ENCODE measurements at places on chromosomes 4 and X. TPM values are rescaled to one million over a fixed set of nuclear protein-coding genes. Genes with fewer than 3 reads are reported as not detected.

FATE1 gene
- total RNA-seq = not detected

GRCh38 chrX:101685923-101686322 lies 26.3 kb upstream of the ARMCX2 start:
- DNase-seq = no peak

- no peak for DNase-seq
Measured at GRCh38 chrX:2698604-2699003, 7.5 kb downstream of the CD99 start.

FGFBP1 gene
- total RNA-seq = 19.1 TPM

- DNase-seq = peak; percentile 9
Measured at GRCh38 chrX:148298737-148299136, 201.7 kb upstream of the AFF2 start.

- peak; percentile 86 for DNase-seq
Measured at GRCh38 chr4:159655547-159655946, 552.7 kb downstream of the RAPGEF2 start.

GRCh38 chr4:4558881-4559280 lies 17.0 kb upstream of the STX18 start:
- no peak for DNase-seq

GRCh38 chr4:42531341-42532030 lies 125.4 kb downstream of the ATP8A1 start:
- no peak for DNase-seq

GRCh38 chrX:32533848-32534247 lies 677.5 kb downstream of the DMD start:
- no peak for DNase-seq

- DNase-seq = no peak
Measured at GRCh38 chr4:142881331-142881730, 35.2 kb upstream of the INPP4B start.

SPP1 gene
- total RNA-seq = 3,280 TPM

DNA sequence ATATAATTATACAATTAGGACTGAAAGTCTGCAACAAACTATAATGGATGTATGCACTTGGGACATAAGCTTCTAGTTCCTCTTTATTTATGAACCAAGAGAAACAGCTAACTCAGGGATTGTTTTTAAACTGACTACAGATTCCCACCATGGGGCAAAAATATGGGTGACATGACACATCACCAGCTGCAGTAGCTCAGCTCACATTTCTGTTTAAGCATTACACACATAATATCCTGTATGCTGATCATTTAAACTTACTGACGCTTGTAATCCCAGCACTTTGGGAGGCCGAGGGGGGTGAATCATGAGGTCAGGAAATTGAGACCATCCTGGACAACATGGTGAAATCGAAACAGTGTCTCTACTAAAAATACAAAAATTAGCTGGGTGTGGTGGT lies 11.5 kb downstream of the FGB start:
- no peak for DNase-seq

DNA sequence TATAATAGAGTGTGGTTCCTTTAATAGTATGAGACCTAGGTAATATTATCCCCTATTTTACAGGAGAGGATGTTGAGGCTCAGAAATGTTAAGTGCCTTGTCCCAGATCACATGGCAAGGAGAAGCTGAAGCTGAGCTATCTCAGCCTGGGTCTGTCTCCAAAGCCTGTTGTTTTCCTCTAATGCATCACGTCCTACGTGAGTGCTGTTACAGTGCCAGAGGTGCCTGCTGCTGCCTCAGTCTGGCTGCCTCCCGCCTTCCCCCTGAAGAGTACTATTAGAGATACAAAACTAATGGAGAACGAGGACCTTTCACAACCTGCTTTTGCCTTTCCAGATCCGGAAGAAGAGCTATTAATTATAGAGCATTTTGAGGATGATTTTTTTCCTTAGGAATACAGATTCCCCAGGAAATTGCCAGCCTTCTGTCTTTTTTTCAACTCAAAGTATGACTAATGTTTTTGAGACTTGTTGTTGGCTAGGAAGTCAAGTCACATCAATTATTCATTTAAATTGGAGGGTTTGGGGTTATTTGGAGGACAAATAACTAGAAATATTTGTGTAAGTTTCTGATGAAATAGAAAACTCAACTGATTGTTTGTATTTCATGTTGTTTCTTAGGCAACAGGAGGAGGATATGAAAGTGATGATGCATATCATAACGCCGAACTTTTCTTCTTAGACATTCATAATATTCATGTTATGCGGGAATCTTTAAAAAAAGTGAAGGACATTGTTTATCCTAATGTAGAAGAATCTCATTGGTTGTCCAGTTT lies 43.9 kb upstream of the MTMR1 start:
- peak; percentile 9 for DNase-seq

ARSJ gene
- total RNA-seq = 31.7 TPM

DNA sequence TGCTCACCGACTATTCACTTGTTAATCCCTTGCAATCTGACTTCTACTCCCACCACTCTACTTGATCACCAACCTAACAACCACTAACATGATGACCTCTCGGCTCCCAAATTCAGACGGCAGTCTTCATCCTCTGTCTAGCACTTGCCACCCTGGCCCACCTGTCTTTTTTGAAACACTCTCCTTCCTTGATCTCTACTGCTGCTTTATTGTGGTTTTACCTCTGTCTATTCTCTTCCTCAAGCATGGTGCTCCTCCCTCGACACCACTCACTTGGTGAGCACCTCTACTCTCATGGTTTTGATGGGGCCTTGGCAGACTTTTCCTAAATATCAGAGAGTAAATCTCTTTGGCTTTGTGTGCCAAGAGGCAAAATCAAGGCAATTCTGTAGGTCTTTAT lies 21.7 kb upstream of the CXCR3 start:
- DNase-seq = no peak

GRCh38 chr4:165627128-165627527 lies 245.9 kb upstream of the TLL1 start:
- no peak for DNase-seq

- peak; percentile 66 for DNase-seq
Measured at GRCh38 chr4:139606579-139607501, 50.8 kb upstream of the SETD7 start.

SPACA5 gene
- total RNA-seq = not detected

MAGEE2 gene
- total RNA-seq = not detected

DNA sequence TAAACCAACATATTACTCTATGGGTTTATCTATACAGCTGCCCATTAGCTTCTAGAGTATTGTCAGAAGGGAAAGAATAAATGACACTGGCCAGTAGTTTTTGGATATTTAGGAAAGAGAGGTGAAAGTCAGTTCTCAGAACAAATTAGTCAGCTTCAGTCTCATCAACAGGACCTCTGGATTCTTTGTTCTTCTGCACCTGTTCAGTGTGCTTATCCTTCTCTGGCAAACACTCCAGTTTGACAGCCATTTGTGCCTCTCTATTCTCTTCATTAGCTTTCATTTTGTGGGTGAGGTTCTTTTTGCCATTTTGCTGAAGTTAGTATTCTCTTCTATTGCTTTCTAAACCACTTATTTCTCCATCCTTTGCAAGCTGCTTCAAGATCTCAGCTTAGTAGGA lies 107.0 kb downstream of the PCDH18 start:
- no peak for DNase-seq
